ENCODE measurements at places on chromosomes 3 and 15.

- H3K27me3 ChIP-seq: no peaks in the 10 kb centered on the region
- H3K27ac ChIP-seq: no peak overlapping the region
- no peak overlapping the region for H3K4me3 ChIP-seq
- H3K4me1 ChIP-seq: no peaks in the 10 kb centered on the region
Observed at GRCh38 chr15:80242802-80243201, 9.2 kb downstream of the CTXND1 start.

DNA sequence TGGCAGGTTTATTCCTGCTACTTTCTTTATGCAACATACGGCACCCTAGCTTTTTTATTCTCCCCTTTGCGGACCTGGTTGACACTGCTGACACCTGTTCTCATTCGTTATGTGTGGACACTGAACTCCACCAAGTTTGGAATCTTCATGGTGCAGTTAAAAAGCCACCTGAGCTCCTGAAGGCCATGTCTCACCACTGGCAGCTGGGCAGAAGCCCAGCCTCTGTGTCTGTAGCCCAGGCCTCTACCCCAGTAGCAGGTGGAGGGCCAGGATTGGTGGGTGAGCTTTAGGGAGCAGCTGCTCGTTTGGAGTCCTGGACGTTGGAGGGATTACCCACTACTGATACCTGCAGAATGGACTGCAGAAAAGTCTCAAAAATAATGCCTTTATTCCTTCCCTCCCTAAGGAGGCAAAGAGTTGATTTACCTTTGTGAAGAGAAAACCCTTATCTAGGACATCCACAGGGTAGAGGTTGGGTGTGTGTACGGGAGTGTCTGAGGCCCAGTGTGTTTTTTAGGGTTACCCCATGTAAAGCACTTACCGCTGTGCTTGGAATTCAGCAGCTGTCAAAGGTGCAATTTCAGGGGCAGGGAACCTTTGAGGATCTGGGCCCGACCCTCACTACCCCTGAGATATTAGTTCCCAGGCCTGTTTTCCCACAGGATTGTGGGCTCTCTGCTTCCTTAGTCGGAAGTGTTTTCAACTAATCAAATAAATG is 637 bp upstream of the CCNDBP1 start:
- no peaks in the 10 kb centered on the region for H3K27me3 ChIP-seq
- H3K4me3 ChIP-seq: peak overlapping the region; percentile 61
- DNase-seq: no peak
- H3K4me1 ChIP-seq: peaks cover 18% of the 10 kb centered on the region
- no peaks in the 10 kb centered on the region for H3K36me3 ChIP-seq

- H3K36me3 ChIP-seq: no peaks in the 10 kb centered on the region
- no peak for DNase-seq
- no peak overlapping the region for H3K4me3 ChIP-seq
- H3K27ac ChIP-seq: no peak overlapping the region
- no peaks in the 10 kb centered on the region for H3K27me3 ChIP-seq
Observed at GRCh38 chr3:49841126-49841696, 15.2 kb downstream of the TRAIP start.

GRCh38 chr3:138461896-138462295 is 27.5 kb downstream of the ESYT3 start:
- peaks cover 20% of the 10 kb centered on the region for H3K36me3 ChIP-seq
- H3K4me1 ChIP-seq: peaks cover 12% of the 10 kb centered on the region
- no peak for DNase-seq
- no peak overlapping the region for H3K27ac ChIP-seq
- H3K4me3 ChIP-seq: no peak overlapping the region

DNA sequence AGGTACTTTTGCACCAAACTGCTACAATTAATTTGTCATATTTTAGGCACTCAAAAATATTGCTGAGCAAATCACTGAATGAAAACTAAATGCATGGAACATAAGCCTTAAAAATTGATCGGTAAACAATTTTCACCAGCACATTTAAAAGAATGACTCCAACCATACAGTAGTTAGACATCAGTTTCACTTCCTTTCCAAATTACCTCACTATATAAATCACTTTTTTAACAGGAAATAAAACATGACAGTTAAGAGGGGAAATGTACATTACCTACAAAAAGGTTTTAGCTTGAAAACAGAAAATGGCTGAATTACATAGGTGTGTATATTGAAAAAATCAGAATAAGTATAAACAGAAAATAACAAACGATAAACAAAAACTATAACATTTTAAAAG is 108.4 kb downstream of the SERPINI1 start:
- DNase-seq: no peak
- H3K4me3 ChIP-seq: no peak overlapping the region
- H3K36me3 ChIP-seq: no peaks in the 10 kb centered on the region
- H3K27ac ChIP-seq: no peak overlapping the region
- H3K4me1 ChIP-seq: no peaks in the 10 kb centered on the region

DNA sequence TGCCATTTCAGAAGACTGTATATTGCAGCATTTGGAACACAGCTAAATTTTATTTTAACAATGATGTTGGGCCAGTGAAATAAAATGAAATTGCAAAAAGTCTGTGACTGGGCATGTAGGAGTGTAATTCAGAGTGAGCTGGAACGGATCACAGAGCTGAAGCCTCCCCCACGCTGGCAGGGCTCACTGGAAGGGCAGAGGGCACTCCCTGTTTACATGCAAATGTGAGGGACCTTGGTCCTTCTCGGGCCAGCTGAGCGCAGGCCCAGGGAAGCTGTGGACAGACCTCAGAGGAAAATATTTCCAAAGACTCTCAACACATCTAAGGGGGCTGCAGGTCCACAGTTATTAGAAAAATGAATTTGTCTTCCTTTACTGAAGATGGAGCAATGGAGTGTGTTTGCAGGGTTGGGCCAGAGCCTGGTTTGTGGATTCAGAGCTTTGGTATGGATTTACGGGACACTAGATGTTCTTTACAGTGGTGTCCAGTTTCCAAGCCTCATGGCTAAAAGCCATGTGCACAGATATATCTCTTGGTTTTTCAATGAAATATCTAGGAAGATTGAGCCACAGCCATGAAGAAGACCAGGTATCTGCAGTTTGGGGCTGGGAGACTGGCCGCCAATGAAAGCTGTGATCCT is 32.0 kb downstream of the TRPM1 start:
- H3K4me3 ChIP-seq: no peak overlapping the region
- no peaks in the 10 kb centered on the region for H3K36me3 ChIP-seq
- H3K4me1 ChIP-seq: no peaks in the 10 kb centered on the region
- no peak for DNase-seq

- no peaks in the 10 kb centered on the region for H3K36me3 ChIP-seq
- H3K4me3 ChIP-seq: no peak overlapping the region
- no peaks in the 10 kb centered on the region for H3K27me3 ChIP-seq
- no peaks in the 10 kb centered on the region for H3K4me1 ChIP-seq
- no peak overlapping the region for H3K27ac ChIP-seq
Observed at GRCh38 chr3:135155228-135155627, 360.2 kb downstream of the EPHB1 start.

- no peaks in the 10 kb centered on the region for H3K27me3 ChIP-seq
- H3K4me1 ChIP-seq: no peaks in the 10 kb centered on the region
- H3K36me3 ChIP-seq: no peaks in the 10 kb centered on the region
- no peak overlapping the region for H3K4me3 ChIP-seq
- H3K27ac ChIP-seq: no peak overlapping the region
Observed at GRCh38 chr3:42701371-42702065, 1.1 kb downstream of the HHATL start.

DNA sequence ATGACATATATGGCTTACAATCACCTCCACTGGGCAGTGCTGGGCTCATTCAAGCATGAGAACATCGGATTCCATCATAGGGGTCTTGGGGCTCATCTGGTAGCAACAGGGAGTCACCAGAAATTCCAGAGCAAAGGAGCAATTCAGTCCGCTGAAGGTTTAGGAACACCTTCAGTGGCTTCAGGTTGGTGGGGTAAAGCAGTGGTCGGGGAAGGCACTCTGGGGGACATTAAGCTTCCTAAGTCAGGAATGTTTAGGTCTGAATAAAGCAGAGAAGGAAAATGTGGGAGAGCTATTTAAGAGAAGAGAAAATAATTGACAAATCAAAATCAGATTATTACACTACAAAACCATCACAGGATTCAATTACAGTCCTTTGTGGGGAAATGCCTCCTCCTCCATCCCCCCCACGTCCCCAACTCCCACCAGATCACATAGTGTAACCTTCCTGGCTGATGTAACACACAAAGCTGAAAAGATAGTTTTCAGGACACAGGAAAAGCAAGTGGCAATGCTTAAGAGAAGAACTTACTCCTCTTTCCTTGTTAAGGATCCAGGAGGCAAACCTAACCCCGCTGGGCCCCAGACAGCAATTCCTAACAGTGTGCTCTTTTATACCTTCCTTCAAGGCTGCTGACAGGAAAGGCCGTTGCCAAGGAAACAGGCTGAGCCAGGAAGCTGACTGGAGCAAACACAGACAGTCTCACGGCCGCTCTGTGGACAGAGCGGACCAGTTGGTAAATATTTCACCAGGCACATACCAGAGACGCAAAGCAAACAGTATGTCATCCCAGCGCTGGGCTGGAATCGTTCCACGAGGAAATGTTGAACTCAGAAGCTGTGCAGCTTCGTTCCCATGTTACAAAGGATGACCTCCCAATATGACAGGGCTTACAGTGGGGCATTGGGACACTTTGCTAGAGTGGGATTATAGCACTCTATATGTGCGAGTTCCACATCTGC is 57.5 kb upstream of the LMCD1 start:
- peak; percentile 86 for DNase-seq
- peak overlapping the region; percentile 76 for H3K27ac ChIP-seq
- H3K4me1 ChIP-seq: peaks cover 39% of the 10 kb centered on the region
- H3K4me3 ChIP-seq: no peak overlapping the region
- H3K36me3 ChIP-seq: no peaks in the 10 kb centered on the region

- no peaks in the 10 kb centered on the region for H3K27me3 ChIP-seq
- no peak overlapping the region for H3K27ac ChIP-seq
- no peaks in the 10 kb centered on the region for H3K36me3 ChIP-seq
- no peaks in the 10 kb centered on the region for H3K4me1 ChIP-seq
Observed at GRCh38 chr3:131922356-131922755, 112.5 kb downstream of the CPNE4 start.

GRCh38 chr3:55204417-55204816 is 276.6 kb upstream of the LRTM1 start:
- no peaks in the 10 kb centered on the region for H3K27me3 ChIP-seq
- no peak overlapping the region for H3K27ac ChIP-seq
- no peaks in the 10 kb centered on the region for H3K36me3 ChIP-seq
- no peaks in the 10 kb centered on the region for H3K4me1 ChIP-seq
- DNase-seq: no peak
- no peak overlapping the region for H3K4me3 ChIP-seq

DNA sequence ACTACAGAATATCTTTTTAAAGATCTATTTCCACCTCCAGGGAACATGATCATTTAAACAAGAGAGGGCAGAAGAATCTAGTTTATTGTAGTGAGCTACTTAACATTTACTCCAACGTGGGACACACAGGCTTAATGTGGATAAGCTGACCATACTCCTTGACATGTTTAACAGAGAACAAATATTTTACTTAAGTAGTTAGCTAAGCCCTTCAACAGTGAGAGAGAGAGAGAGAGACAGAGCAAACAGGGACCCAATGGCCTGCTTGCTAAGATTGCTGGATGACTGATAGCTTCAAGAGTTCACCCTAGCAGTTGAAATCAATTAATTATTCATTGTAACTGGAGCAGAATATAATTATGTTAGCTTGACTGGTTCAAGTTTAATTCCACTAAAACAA is 158.6 kb downstream of the ADAM10 start:
- no peak overlapping the region for H3K27ac ChIP-seq
- H3K36me3 ChIP-seq: no peaks in the 10 kb centered on the region
- no peaks in the 10 kb centered on the region for H3K4me1 ChIP-seq
- DNase-seq: no peak
- H3K4me3 ChIP-seq: no peak overlapping the region

DNA sequence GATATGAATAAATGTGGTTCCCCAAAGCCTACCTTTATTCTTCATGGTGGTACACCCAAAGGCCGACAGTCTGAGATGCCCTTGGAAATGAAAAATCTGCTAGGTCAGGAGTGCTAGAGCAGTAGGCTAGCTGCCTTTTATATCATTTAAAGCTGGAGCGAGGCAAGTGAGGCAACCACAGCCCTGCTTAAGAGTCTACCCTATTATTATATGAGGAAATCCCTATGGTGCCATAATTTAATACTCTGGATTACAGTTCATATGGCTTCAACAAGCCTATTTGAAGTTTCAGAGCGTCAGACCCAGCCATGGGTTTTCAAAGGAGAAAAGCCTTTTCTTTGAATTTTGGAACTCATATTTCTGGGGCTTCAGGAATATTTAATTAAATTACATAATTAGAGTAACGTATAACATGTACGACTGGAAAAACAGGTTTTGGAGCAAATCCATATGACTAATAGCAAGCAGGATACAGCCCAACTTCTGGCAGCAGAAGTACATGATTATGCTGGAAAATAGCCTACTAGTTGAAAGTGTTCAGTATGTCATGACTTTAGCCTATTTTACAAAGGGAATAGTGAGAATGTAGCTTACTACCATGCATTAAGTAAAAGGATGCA is 18.0 kb upstream of the SLTM start:
- no peaks in the 10 kb centered on the region for H3K4me1 ChIP-seq
- DNase-seq: no peak
- no peaks in the 10 kb centered on the region for H3K36me3 ChIP-seq
- no peak overlapping the region for H3K27ac ChIP-seq
- H3K4me3 ChIP-seq: no peak overlapping the region
